Activated naive CD8-positive, alpha-beta T cell treated with anti-CD3 and anti-CD28 coated beads for 36 hours (primary cell): ENCODE measurements at places on chromosomes 5 and 9. TPM values are rescaled to one million over a fixed set of nuclear protein-coding genes. Genes with fewer than 3 reads are reported as not detected.

Gene LTC4S
- not detected for total RNA-seq

Gene C9
- not detected for total RNA-seq

Gene SPATA31C1
- not detected for total RNA-seq

Gene SLC1A3
- 0.85 TPM for total RNA-seq

Gene SHC3
- total RNA-seq = not detected

Gene ENHO
- 0.27 TPM for total RNA-seq

Gene COL23A1
- total RNA-seq = 0.22 TPM

Gene SERF1A
- 6.8 TPM for total RNA-seq

Gene SLC25A51
- 32.7 TPM for total RNA-seq

Gene WDR31
- 2.9 TPM for total RNA-seq

Gene ICE1
- 37.7 TPM for total RNA-seq

Gene SQSTM1
- 117 TPM for total RNA-seq

Gene PLCXD3
- not detected for total RNA-seq

Gene POLR3G
- 25.7 TPM for total RNA-seq

Gene TAF11L10
- not detected for total RNA-seq

Gene CBY3
- total RNA-seq = 0.68 TPM

Gene PKN3
- total RNA-seq = 7.8 TPM

Gene ANAPC2
- total RNA-seq = 42.6 TPM

Gene OR2Y1
- total RNA-seq = not detected

Gene MEIKIN
- total RNA-seq = not detected
